ENCODE measurements at places on chromosomes 12 and 14.

GRCh38 chr12:131628766-131629448, 82.0 kb upstream of the SFSWAP start:
- no peak for DNase-seq

DNA sequence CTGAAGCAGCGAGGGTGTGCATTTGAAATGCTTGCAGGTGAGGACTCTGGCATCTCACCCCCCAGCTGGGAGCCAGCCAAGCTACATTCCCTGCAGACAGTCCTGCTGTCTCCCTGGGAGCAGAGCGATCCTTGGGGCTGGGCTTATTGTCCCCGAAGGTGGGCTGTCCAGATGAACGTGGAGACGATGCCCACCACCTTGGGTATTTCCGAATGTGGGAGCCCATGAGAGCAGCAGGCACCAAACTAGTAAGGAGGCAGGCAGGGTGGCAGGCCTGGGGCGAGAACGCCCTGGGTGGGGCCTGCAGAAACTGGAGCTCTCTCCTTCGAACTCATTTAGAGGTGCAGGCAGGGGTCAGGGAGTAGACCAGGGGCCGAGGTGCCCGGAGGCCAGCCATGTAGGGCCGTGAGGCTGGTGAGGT, 18.5 kb downstream of the ZBTB42 start:
- no peak for DNase-seq

DNA sequence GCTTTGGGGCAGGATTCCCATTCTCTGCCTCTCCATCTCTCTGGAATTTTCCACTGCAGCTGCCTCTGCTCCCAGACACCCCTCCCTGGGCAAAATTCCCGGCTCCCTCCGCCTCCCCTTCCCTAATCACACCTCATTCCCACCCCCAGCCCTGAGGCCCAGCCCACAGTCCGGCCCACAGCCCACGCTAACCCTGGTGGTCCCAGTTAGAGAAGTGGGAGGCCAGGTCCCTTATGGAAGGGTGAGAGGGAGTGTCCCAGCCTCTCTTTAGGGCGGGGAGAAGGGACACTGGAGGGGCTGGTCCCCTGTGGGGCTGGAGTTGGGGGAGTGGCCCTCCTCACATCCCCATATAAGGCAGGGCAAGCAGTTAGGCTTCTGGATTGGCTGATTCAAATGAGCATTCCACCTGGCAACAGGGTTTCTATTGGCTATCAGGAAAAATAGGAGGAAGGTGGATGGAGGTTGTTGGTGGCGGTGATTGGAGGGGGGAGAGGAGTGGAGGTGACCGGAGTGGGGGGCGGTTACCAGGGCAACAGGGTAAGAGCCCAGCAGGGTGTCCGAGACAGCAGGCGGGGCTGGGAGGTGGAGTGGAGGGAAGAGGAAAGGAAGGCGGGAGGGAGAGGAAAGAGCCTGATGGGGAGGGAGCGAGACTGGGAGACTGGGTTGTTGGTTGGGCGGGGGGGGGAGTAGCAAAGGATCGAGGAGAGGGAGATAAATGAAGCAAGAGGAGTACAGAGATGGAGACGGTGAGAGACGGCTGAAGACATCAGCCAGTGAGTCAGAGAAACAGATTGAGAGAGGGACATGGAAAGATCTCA, 1.9 kb upstream of the PTMS start:
- peak; percentile 88 for DNase-seq

DNA sequence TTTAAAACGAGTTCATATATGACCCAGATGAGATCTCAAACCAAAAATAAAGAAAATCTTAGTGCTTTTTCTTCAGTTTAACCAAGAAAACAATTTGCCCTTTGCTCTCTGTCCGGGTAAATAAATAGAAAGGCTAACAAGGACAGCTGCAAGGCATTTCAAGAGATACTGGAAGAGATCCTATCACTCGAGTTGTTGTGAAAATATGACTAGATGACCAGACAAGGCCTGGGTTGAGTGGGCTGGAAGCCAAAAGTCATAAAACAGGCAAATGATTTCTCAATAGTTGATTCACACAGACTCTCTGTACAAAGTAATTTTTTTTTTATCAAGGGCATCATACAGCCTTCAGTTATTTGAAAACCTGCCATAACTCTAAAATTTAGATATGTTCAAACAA, 55.9 kb upstream of the AVPR1A start:
- peak; percentile 6 for DNase-seq

GRCh38 chr12:69898236-69898635, 73.2 kb downstream of the MYRFL start:
- no peak for DNase-seq

GRCh38 chr14:51529736-51530135, 122.0 kb upstream of the FRMD6 start:
- no peak for DNase-seq

DNA sequence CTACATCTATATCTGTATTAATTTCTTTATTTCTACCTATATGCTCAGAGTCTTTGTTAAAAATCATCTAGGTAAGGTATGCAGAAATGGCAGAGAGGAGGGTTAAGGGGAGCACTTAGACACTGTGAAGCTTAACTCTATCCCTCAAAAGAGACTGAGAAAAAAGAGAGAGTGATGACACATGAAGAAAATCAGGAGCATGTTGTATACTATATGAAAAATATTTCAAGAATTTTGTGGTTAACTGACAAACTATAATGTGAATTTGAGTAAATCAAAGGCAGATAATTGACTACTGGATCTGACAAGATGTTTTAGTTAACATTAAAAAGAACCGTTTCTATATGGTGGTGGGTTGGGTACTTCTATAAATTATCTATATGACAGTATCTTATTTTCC, 1814.2 kb upstream of the SEL1L start:
- DNase-seq, result no peak

DNA sequence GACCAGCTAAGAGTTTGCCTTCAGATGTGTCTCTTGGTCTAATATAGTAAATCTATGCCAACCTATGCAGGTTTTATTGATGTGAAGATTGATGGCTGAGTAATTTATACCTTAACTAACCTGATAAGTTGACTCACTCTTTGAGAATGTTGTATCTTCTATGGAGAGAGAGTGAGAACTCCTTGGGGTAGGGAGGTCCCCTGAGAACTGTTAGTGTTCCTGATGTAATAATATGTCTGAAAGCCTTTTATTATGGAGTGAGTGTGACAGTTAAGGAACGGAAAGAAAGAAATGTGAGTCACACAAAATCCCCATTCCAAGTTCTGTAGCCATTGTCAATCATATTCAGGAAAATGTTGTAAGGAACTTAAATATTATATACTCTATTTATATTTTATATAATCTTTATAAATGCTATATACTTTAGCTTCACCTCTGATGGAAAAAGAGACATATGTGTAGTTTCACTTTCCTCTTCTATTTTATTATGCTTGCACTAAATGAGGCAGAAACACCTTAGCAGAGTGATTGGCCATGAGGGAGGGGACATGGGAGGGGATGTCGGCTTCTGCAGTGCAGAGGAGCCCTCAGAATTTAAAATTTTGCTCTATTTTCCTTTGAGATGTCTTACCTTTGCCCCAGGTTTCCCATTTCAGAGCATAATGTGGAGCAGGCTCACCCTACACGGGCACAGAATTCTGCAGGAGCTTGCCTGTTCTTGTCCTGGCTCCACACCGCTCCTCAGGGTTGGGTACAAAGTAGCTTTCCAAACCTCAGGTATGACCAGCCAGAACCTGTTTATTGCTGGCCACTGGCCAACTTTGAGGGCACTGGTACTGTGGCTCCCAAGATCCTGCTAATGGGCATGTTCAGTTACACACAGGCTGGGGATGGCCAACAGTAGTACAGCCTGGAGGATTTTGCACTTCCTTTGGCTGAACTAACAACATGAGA, 57.7 kb downstream of the ARF6 start:
- no peak for DNase-seq

GRCh38 chr12:31732926-31733548, 4.2 kb upstream of the AMN1 start:
- DNase-seq, result no peak

DNA sequence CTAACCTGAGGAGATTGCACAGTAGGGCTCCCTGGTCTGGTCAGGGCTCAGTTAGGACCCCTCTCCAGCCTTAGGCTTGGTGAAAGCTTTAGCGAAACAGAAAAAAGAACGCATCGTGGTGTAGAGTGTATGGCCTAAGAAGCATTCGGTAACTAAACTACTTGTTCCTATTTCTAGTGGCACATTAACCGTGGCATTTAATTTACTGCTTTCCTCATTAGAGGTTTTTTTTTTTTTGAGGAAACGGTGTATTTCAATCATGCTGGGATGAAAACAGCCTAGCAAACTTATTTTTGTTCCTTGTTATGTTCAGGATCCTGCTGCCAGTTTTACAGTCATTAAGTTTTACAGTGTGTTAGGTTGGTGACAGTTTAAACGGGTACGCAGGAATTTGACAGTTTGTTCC, 518 bp upstream of the OSBPL8 start:
- DNase-seq, result no peak

DNA sequence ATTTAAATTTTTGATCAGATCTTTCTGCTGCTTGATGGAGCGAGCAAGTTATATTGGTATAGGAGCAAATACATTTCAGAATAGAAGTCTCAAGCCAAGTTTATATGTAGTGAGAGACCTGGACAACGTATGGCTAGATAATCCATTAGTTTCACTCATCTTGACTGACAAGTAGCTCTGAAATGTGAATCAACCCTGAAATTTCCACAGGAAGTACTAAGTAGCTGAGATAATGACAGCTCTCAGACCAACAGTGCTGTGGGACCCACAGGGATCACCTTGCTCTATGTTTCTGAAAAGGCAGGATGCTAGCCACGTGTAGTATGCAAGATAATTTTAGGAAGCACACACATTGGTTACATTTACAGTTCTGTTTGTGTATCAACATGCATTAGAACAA, 258.6 kb upstream of the FOXN3 start:
- DNase-seq, result no peak

DNA sequence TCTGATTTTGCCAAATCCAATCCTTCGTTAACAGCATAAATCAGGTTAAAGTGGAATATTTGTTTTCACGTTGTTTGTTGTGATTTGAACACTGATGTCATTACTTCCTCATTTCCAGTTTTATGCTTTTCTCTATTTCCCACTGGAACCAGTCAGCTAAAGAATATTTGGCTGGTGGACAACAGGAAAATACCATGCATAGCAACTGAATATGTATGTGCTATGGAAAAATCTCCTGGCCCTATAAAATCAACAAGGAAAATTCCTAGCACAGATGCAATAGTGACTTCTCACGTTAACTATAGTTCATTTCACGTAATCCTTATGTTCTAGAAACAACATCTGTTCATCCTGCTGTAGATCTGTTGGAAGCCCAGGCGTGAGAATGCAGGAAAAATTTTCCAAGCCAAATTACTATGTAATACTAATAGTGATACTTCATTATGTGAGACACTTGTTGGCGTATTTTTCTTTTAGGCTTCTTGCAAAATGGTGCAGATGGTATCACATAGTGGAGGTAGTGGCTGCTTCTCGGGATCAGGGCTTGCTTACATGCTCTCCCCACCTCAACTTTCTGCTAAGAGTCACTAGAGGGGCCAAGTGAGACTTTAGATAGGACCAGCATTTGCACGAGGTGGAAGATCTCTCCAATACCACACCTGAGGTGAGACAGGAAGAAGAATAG, 86.3 kb upstream of the USP44 start:
- DNase-seq, result no peak

- no peak for DNase-seq
Measured at GRCh38 chr14:71742485-71742884, 189.7 kb upstream of the RGS6 start.

- DNase-seq, result no peak
Measured at GRCh38 chr14:72736786-72737559, 156.9 kb downstream of the DPF3 start.

DNA sequence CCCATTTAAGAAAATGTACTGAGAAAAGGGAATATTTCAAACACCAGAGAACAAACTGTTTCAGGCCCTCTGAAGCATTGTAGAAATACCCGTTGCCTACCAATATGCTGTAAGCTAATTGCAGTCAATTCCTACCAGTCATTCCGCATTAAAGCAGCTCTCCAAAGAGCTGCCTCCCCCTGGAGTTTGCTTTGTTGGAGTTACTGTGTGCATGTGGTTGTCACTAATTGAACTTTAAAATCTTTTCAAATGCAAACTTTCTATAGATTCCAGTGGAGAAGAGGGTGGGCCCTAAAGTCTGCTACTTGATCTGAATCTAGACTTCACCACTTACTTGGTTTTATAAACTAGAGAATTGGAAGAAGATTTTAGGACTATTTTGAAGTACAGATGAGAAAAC, 112.7 kb downstream of the PLXNC1 start:
- no peak for DNase-seq

DNA sequence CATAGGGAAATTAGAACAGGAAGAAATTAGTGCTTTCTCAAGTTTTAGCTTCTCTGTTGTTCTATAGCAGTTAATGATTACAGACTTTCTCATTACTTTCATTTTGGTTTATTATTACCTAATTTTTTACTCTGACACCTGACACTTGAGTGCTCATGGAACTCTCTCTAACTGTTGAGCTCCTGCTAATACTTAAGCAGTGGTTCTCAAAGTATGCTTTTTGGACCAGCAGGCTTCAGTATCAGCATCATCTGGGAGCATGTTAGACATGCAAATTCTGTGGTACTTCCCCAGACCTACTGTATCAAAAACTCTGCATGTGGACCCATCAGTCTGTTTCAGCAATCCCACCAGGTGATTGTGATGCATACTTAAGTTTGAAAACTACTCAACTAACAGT, 235.3 kb downstream of the CCDC91 start:
- peak; percentile 5 for DNase-seq
